GM03348 (cell line): ENCODE measurements at places on chromosomes 2 and 18.

GRCh38 chr2:226378753-226379705 lies 420.6 kb downstream of the IRS1 start:
- DNase-seq, result no peak

GRCh38 chr2:164479460-164479859 lies 141.8 kb downstream of the GRB14 start:
- DNase-seq, result peak; percentile 21

GRCh38 chr2:200435379-200435778 lies 74.5 kb downstream of the KCTD18 start:
- no peak for DNase-seq

- no peak for DNase-seq
Observed at GRCh38 chr2:121966663-121967062, 211.2 kb downstream of the TSN start.

- no peak for DNase-seq
Observed at GRCh38 chr18:35777039-35777438, 195.4 kb upstream of the RMP24 start.

GRCh38 chr18:41752826-41753225 lies 202.2 kb upstream of the PIK3C3 start:
- no peak for DNase-seq

DNA sequence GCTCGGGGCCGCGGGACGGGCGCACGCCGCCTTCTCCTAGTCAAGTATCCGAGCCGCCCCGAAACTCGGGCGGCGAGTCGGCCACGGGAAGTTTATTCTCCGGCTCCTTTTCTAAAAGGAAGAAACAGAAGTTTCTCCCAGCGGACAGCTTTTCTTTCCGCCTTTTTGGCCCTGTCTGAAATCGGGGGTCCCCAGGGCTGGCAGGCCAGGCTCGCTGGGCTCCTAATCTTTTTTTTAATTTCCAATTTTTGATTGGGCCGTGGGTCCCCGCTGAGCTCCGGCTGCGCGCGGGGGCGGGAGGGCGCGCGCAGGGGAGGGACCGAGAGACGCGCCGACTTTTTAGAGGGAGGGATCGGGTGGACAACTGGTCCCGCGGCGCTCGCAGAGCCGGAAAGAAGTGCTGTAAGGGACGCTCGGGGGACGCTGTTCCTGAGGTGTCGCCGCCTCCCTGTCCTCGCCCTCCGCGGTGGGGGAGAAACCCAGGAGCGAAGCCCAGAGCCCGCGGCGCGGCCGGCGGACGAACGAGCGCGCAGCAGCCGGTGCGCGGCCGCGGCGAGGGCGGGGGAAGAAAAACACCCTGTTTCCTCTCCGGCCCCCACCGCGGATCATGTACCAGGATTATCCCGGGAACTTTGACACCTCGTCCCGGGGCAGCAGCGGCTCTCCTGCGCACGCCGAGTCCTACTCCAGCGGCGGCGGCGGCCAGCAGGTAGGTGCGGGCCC lies 617 bp downstream of the FOSL2 start:
- DNase-seq, result peak; percentile 85

DNA sequence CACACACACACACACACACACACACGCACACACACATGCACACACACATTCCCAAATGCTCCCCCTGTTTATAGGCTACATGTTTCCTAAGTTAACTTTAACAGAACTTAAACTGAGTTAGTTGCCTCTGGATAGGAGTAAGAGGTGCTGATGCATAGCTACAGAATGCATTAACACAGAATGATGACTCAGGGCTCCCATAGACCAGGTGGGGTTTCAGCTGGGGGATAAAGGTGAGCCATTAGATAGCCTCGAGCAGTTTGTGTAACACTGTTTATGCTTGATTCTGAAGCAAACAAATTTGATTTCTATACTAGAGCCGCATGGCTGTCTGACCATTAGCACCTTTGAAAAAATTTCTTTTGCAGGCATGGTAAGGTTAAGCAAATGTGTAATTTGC lies 741.0 kb downstream of the PLCL1 start:
- no peak for DNase-seq

GRCh38 chr18:7202169-7202568 lies 28.7 kb upstream of the LRRC30 start:
- no peak for DNase-seq

DNA sequence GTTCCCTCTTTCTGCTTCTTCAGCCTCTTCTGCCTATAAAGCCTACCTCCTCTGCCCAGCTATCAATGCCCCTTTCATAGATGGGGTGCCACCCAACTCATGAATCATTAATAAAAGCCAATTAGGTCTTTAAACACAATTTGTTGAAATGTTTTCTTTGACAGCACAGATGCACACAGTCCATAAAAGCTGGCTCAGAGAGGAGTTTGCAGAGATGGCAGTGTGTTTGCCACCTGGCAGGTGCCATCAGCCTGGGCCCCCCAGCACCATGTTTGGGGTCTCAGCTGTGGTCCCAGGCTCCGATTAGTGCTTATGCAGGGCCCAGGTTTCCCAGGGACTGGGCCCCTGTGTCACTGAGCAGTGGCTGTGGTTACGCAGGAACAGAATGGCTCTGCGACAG lies 7.9 kb upstream of the MC2R start:
- DNase-seq, result no peak

DNA sequence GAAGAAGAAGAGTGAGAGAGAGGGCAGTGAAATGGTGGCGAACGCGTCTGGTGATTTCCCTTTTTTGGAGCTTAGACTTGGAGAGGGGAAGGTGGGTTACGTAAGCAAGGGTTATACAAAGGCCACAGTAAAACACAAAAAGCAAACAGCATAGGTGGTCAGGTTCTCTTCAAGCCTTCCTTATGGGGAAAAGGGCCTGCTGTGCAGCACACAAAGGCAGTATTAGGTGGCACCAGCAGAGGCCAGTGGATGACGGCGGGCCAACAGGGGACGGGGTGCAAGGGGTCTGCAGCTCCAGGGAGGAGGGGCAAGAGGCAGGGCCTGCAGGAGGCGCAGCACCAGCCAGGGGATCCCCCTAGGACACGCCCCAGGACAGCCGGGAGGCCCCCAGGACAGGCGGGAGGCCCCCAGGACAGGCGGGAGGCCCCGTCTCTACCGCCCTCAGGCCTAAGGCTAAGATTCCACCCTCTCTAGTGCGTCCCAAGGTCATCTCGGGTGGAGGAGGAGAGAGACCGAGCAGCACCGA lies 32.6 kb upstream of the NPC1 start:
- no peak for DNase-seq

DNA sequence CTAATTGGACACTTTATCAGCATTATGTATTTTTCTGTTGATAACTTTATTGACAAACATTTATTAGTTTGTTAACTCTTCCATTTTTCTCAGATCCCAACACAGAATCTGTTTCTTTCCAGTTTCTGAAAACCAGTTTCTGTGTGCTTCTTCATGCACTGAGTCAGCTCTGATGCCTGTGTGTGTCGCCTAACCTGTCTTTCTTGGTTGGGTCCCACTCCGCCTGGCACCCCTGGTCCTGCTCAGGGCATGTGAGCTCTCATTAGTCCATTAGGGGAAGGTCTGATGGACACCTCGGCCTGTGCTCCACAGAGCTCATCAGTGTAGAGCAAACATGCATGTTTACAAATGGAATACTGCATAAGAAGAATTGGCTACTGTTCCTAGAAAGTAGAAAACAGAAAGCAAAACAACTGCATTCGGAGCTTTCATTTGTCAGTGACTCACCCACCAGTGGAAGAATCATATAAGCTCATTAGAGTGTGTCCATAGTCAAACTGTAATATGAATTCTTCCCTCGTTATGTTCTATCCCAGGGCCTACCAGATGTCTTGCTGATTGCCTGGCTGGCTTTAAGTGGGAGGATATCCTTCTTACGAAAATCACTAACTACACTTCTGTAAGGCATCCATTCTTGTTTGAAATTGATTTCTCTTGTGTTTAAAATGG lies 137.7 kb downstream of the SNTG2 start:
- peak; percentile 33 for DNase-seq

GRCh38 chr2:13240789-13241487 lies 524.2 kb downstream of the TRIB2 start:
- DNase-seq, result no peak
